ENCODE measurements at places on chromosomes 4 and X.
A peak's percentile ranks its signal among the peaks of the same experiment; 100 is the strongest.

DNA sequence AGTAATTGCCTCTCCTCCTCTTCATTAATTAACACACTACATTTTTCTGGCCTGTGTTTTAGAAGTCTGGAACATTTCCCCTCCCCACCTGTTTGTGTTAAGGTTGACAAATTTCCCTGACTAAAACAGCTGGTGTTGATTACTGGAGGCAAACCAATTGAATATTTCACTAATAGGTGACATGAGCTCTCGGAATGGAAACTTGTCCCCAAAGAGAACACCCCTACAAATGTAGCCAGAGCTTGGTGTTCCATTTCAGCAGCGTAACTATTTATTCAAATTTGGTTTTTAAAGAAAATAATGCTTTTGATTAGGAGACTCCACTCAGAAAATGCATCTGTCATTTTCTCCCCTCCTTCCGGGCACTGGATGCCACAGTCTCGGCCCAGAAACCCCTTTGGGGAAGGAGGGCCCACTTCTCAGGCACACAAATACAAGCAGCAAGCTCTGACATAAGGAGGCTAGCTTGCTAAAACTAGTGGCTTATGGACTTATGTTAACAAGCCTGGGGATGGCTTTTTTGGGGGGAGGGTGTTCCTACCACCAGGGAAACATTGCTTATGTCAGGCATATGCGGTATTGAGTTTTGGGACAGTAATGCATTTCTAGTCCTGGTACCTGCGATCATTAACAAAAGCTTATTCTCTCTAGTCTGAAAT, 2.2 kb downstream of the RNF150 start:
- DNase-seq = no peak

- DNase-seq = no peak
Observed at GRCh38 chr4:48190839-48191238, 56.8 kb upstream of the TXK start.

DNA sequence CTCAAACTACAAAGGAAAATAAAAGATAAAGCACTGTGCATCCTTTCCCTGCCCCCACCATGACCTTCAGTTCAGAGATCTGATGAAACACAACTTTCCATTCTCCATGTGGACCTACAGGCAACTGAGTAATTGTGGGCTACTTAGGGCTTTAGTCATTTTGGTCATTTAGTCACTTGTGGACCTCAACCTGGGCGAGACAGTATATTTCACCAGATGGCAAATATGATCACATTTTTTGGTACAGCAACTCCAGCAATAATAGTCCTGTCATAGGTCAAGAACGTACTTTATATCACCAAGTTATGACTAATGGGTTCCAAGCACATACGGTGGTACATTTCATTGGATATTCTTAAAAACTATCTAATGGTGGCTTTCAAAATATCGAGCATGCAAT, 141.2 kb downstream of the PDGFC start:
- no peak for DNase-seq

DNA sequence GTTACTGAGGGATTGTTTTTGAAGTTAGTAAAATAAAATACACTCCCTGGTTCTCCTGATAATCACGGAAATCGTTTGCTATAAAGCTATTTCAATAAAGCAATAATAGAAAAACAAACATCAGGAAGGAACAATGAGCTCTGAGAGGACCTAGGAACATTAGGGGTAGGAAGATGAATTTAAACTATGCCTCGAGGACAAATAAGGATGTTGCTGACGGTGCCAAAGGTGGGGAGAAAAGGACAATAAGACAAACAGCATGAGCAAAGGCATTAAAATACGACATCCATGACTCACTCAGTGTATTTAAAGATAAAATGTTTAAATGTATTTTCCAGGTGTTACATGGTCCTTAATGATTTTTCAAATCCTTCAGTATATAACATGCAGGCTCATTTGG, 110.3 kb downstream of the MTNR1A start:
- DNase-seq = no peak

- no peak for DNase-seq
Observed at GRCh38 chr4:173046818-173047217, 121.8 kb upstream of the GALNT7 start.

DNA sequence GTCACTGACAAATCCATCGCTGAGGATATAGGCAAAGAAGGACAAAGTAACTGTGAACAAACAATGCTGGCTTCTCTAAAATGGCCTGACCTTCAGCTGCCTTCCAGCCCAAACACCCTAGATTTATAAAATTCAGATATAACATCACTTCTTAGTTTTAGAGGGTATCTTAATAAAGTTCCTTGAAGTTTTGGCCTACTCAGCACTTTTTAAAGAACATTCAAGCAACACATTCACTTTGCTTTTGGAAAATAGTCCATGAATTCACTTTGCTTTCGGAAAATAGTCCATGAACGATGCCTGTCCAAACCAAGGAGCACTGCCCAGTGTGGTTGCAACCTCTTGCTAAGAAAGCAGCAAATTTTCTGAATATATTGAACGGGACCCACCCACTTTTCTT, 55.0 kb upstream of the TFDP3 start:
- DNase-seq = no peak

DNA sequence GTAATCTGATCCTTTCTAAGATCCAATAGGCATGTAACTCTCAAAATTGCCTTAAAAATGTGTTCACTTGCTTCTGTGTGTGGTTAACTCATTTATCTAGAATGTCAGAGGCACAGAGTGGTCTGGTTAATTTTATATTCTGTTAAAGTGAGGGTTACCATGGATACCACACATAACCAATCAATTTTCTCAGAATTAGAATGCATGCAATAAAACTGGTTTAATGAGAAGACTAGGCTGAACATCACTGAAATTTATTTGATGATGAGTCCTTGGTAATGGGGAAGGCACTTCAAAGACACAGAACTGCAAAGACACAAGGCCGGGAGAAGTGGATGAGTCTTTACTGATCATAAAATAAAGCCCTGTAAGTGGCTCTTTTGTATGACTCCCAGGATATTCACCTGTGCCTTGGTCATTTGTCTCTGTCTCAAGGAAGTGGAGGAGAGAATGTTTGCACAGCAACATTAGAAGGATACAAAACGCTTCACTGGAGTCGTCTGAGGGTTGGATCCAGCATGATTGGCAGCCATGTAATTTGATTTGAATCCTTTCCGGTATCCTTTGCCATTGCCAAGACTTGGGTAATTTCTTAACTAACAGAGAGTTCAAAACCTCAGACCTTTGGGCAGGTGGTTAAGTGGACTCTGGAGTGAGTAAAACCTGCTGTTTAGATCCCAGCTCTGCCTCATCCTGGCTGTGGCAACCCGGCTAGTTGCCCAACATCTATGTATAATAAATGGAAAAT, 94.0 kb upstream of the RBPJ start:
- no peak for DNase-seq

DNA sequence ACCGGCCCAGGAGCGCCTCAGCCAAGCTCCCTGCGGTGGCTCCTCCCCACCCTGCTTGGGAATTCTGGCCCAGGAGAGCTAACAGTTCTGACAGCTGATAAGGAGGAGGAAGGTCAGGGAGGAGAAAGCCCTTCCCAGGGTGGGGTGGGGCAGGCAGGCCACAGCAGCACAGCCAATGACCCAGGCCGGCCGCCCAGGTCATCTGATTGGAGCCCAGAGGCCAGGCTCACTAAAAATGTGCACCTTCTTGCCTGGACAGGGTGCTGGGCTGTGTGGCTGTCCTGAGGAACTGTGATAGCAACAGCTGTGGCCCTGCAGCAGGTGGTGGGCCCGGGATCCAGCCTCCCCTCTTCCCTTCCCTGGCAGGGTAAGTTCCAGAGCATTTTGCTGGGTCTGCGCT, 17.2 kb upstream of the SH3TC1 start:
- DNase-seq = no peak

DNA sequence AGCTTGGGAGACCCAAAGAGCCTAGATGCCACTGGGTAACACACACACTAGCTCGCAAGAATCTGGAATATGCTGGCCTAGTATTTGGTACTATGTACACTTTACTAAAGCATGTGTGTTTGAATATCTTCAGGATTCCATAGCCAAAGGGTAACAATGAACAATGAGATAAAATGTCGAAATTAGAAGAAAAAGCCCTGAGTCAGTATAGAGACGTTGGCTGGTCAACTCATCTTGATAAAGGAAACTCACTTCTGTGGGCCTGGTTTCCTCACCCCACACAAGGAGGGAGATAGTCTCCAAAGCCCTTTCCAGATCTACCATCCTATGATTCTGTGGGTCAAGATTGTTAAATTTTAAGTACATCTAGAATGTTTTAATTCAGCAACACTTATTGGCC, 6.9 kb downstream of the ZDHHC9 start:
- DNase-seq = no peak

- no peak for DNase-seq
Observed at GRCh38 chrX:136896121-136896914, 15.8 kb upstream of the RBMX start.

- no peak for DNase-seq
Observed at GRCh38 chrX:34487364-34487763, 169.7 kb downstream of the TMEM47 start.

- DNase-seq = no peak
Observed at GRCh38 chr4:184335520-184335919, 117.8 kb upstream of the ENPP6 start.

- no peak for DNase-seq
Observed at GRCh38 chrX:138487866-138488265, 223.7 kb downstream of the FGF13 start.

DNA sequence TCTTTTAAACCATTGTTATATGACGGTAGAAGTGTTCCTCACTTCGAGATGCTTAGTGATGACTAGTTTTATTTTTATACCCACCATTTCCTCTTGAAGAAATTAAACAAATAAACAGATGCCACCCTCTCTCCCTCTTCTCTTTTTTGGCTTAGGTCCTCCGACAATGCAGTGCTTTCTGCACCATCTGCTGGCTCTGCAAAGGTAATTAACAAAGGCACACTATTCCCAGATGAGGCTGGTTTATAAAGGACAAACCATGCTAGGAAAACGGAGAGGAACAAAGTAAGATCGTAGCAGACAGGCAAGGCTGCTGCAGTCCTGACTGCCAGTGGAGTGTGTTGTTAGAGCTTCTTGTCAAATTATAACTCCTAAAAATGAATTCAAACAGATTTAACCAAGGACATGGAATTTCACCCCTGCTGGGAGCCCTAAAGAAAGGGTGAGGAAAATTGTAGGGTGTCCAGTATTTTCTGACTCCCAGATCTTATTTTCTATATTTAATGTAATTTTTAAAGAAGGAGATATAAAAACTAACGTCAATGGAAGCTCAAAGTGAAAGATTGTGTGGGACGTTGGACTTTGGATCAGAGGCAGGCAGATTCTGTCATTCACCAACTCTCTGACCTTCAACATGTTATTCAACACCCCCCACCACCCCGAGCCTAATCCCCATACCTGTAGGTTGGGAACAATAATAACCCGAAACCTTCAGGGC, 142.1 kb downstream of the CPEB2 start:
- no peak for DNase-seq

DNA sequence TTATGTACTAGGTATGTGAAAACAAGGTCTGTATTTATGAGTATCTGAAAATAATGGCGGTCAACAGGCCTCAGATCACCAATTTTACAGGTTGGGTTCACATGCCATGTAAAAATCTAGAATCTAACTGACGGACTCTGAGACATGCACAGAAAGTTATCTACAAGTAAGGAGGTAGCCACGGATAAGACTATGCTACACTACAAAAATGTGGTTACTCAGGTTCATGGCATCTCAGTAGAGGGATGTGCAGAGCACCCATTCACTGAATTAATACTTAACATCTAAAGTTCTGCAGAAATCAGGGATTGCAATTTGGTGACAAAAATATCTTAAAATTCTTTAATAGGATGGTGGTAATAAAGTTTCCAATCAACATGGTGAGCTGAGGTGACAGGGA, 155.9 kb downstream of the APBB2 start:
- no peak for DNase-seq

- no peak for DNase-seq
Observed at GRCh38 chr4:69497886-69498395, 2.2 kb upstream of the UGT2B4 start.

DNA sequence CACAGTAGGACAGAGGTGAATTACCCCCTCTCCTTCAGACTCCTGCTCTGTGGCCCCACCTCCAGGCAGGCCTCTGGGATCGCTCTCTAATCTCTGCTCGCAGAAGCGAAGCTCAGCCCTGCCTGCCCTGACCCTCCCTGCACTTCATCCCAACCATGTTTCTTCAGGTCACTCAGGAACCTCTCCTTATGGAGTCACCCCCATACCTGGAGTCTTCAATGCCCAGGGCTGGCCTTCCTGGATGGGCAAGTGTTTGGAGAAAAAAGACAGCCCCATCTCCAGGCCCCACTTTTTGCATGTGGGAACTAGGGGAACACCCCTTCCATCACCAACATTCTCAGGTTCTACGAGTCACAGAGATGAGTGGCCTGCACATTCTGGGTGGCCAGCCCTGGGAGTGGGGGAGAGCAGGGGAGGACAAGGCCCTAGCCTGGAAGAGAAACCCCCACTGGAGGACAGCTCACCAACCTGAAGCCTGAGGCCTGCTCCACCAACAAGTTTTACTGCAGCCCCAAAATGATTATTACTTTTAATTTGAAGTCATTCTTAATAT, 90.8 kb downstream of the PPP2R2C start:
- DNase-seq = no peak

DNA sequence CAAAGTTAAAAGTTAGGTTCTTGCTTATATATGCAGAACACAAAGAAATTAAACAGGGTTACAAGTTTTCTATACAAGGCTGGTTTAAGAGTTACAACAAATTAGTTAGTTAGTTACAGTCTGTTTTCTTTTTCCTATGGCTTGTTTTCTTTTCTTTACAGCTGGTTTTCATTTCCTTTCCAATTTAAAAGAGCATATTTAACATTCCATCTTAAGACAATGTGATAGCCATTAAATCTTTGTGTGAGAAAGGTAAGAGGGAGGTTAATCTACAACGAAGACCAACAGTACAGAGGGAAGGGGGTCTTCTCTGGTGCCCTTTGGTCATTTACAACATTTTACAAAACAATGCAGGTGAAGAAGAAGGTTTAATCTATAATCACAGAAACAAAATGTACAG, 290.6 kb downstream of the ZNF674 start:
- DNase-seq = no peak

GRCh38 chrX:46573892-46574773, 568 bp downstream of the CHST7 start:
- peak; percentile 58 for DNase-seq

GRCh38 chr4:25096981-25097443, 63.2 kb downstream of the SEPSECS start:
- DNase-seq = no peak

DNA sequence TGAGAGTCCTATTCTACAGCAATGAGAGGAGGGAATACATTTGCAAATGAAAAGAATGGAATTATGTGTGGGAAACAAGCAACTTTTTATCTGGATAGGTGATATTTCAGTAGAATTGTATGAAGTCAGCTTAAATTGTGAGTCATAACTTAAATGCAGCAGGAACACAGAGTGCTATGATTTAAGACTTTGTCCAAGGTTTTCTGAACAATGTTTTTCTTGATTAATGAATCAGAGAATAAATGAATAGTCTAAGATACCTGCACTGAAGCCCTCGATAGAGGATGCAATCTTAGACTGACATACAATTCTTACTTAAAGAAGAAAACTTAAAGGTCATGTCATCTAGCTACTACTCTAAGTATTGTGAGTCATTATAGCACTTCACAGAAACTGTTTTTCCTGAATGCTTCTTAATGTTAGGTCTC, 8.0 kb downstream of the ARHGEF38 start:
- DNase-seq = no peak

- peak; percentile 33 for DNase-seq
Observed at GRCh38 chr4:37452952-37453280, 208.4 kb downstream of the NWD2 start.

- no peak for DNase-seq
Observed at GRCh38 chr4:177047851-177048174, 255.1 kb upstream of the VEGFC start.
